ENCODE measurements at places on chromosomes 3 and 15.

DNA sequence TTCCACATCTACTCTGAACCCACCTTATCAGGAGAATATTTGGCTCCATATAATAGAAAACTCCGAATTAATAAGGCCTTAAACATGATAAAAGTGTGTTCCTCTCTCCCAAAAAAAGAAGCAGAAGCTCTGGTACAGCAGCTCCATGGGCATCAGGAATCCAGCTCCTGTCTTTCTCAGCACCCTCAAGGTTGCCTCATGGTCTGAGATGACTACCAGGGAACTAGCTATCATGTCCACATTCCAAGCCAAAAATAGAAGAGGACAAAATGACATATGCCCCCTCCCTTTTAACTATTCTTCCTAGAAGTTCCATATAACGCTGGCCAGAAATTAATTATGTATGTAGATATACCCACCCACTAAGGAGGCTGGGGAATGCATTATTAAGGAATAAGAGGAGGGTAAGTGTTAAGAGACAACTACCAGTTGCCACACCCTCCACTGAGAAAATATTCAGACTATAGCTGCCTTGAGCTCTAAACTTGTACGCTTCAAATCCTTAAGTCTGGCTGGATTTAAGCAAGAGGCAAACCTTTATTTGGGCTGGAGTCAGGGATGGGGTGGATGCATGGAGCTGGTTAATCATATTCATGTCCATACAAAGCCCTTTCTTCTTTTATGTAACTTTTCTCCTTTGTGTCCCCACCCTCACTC is 35.8 kb upstream of the CTDSPL start:
- DNase-seq, result no peak

GRCh38 chr15:70722266-70723121 is 40.9 kb downstream of the UACA start:
- peak; percentile 61 for DNase-seq

DNA sequence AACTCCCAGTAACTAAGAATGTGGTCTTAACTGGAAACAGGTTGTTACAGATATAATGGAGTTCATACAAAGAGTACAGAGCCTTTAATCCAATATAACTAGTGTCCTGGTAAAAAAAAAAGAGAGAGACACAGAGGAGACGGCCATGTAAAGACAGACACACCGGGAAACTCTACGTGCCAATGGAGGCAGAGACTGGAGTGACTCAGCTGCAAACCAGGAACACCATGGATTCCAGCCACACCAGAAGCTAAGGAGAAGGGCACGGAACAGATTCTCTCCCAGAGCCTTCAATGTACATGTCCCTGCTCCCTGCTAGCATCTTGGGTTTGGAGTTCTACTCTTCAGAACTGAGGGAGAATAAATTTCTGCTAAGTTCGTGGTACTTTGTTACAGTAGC is 4.5 kb downstream of the RNF168 start:
- DNase-seq, result no peak

DNA sequence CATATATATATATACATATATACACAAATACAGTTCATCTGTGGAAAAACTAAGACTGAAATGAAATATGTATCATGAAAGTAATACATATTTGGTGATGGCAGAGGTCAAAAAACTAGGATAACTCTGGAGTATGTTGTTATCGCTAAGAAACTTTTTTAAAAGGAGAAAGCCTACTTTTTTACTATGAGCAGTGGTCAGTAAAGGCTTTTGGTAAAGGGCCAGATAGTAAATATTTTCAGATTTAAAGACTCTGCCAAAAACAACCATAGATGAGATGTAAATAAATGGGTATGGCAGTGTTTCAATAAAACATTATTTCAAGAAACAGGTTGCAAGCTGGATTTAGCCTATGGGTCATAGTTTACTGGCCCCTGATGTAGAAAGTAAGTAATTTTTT is 93.8 kb upstream of the TGFBR2 start:
- peak; percentile 76 for DNase-seq

- no peak for DNase-seq
Measured at GRCh38 chr3:109028753-109029152, 75.1 kb upstream of the GUCA1C start.
